ENCODE measurements at places on chromosomes 2 and 18.
A peak's percentile ranks its signal among the peaks of the same experiment; 100 is the strongest.

DNA sequence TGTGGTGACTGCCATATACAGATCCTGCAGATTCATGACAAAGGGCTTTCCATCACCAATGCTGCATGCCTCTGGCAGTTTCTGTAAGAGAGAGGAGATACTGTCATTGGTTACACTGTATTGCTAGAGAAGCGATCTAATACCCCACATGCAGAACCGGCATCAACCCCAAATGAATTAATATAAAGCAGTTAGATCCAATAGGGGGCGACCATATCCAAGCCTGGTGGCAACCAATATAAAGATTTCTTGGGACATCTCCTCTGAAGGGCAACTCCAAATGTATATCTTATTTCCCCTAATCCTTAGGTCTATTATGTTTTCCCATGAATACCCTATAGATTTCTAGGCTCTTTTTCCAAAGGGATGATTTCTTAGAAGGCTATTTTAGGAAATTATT, 17.4 kb upstream of the IHH start:
- no peak for DNase-seq

DNA sequence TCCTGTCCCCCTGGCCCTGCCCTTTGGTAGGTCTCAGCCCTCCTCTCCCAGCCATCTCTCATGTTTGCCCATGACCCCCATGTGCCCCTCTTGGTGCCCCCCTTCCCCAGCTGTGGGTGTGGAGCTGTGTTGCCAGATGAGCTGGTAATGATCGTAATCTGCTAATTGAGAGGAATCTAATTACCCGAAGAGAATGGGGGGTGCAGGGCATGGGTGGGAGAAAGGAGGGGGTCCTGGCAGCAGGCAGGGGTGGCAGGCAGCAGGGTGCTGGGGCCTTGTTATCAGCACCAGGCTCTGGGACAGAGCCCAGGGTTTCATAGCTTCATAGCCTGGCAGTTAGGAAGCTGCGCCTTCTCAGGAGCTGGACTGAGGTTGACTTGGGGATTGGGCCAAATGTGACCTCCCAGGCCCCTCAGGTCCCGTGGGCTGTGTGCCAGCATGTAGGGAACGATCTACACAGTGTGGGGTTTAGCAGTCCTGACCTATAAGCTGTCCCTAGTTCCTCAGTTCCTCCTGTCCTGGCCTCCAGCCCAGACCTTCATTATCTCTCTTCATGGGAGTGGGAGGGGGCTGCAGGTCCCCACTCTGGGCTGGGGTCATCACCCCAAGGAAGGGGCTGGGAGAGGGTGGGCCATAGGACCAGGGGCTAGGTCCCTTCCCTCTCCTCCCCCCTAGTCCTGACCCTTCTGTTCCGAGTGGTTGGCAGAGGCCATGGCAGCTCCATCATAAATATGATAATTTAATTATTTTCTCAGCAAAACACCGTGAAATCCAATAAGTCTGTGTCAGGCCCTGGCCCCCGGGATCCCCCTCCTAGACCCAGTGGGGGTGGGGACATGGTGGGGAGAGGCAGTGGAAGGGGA, 6.5 kb upstream of the ASIC4 start:
- DNase-seq, result no peak

DNA sequence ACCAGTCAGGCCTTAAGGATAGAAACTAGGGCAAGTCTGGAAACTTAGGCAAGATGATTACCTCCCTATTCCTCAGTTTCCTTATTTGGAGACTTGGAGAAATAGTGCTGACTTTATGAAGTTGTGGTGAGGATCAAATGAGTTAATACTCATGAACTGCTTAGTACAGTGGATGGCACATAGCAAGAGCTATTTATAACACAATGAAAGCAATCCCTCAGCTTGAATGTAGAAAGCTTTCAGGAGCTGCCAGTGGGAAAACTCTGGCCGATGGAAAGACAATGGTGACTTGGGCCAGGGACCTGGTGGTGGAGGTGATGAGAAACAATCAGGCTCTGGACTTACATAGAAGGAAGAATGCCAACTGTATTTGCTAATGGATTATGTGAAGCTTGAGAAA, 269.4 kb upstream of the THUMPD2 start:
- no peak for DNase-seq

- DNase-seq, result peak; percentile 47
These were observed 81.3 kb downstream of the VSNL1 start for GRCh38 chr2:17621781-17622180.

DNA sequence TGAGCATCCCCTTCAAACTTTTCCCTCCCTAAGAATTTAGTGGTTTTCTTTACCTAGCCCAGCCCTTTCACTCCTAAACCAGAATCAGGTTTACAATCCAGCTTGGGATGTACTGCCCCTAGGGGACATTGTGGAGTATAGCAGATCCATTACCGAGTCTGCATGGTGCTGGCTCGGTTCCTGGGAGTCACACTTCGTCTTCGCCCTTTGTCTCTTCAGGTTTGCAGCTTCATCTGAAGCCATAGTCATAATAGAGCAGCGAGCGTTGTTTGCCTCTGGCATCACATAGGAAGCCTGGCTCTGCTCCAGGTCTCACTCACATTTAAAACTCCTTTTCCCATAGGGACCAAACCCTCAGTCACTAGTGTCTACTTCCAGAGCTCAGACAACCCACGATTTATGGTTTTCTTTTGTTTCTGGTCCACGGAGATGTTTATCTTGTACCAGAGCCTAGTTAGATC, 16.8 kb upstream of the LYPD6 start:
- DNase-seq, result peak; percentile 12

GRCh38 chr2:128499367-128500137, 180.9 kb upstream of the HS6ST1 start:
- no peak for DNase-seq

- no peak for DNase-seq
These were observed 19.9 kb downstream of the FAM98A start for GRCh38 chr2:33579227-33579626.

Data from brain microvascular endothelial cell (primary cell).